ENCODE measurements at places on chromosomes 7 and 10. TPM values are rescaled to one million over a fixed set of nuclear protein-coding genes. Genes with fewer than 3 reads are reported as not detected.

- no peak overlapping the region for H3K27ac ChIP-seq
- no peaks in the 10 kb centered on the region for H3K36me3 ChIP-seq
- no peak for DNase-seq
- H3K4me3 ChIP-seq = no peak overlapping the region
Observed at GRCh38 chr10:53403688-53404087, 631.1 kb upstream of the MBL2 start.

GRCh38 chr10:60206735-60207134, 182.9 kb downstream of the ANK3 start:
- H3K27ac ChIP-seq = no peak overlapping the region
- H3K36me3 ChIP-seq = no peaks in the 10 kb centered on the region
- no peak for DNase-seq
- H3K27me3 ChIP-seq = no peaks in the 10 kb centered on the region

Gene NUP42
- total RNA-seq = 47.6 TPM

- H3K4me3 ChIP-seq = no peak overlapping the region
- no peaks in the 10 kb centered on the region for H3K27me3 ChIP-seq
- DNase-seq = no peak
- H3K27ac ChIP-seq = no peak overlapping the region
- no peaks in the 10 kb centered on the region for H3K4me1 ChIP-seq
- H3K36me3 ChIP-seq = no peaks in the 10 kb centered on the region
Observed at GRCh38 chr7:154795014-154795413, 207.9 kb downstream of the PAXIP1 start.

GRCh38 chr10:74084955-74085354, 65.7 kb downstream of the AP3M1 start:
- H3K36me3 ChIP-seq = no peaks in the 10 kb centered on the region
- no peak overlapping the region for H3K4me3 ChIP-seq
- DNase-seq = peak; percentile 60
- H3K27me3 ChIP-seq = no peaks in the 10 kb centered on the region
- 0 out of 2 replicates have a peak overlapping the region, but pooled peaks have one; percentile 3 for H3K27ac ChIP-seq

GRCh38 chr7:142482891-142483658, 225.2 kb upstream of the PRSS58 start:
- no peaks in the 10 kb centered on the region for H3K27me3 ChIP-seq
- no peak for DNase-seq
- H3K36me3 ChIP-seq = no peaks in the 10 kb centered on the region
- no peaks in the 10 kb centered on the region for H3K4me1 ChIP-seq
- no peak overlapping the region for H3K4me3 ChIP-seq

Gene SEC31B
- 12.4 TPM for total RNA-seq

GRCh38 chr7:96671854-96672253, 37.8 kb downstream of the SEM1 start:
- DNase-seq = no peak
- H3K4me3 ChIP-seq = no peak overlapping the region
- no peak overlapping the region for H3K27ac ChIP-seq
- H3K36me3 ChIP-seq = no peaks in the 10 kb centered on the region

DNA sequence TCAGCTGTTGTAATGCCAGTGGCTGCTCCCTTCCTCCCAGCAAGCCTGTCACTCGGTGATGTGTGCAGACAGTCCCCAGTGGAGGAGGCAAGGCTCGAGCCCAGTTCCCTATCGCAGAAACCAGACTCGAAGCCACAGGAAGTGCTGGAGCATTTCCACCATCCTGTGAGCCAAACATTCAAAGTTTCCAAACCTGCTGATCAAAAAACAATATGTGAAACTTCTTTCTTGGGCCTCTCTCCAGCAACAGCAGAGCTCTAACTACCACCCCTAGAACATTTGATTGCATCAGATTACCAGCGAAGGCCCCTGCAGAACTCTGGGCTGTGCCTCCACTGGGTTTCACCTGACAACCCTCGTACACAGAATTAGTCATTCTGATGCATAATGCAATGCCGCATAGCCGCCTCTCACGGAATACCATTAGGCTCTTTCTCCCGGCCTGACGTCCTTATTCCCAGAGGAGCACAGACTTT, 94.0 kb downstream of the ELMO1 start:
- no peak for DNase-seq
- H3K4me3 ChIP-seq = no peak overlapping the region
- H3K36me3 ChIP-seq = no peaks in the 10 kb centered on the region
- no peaks in the 10 kb centered on the region for H3K27me3 ChIP-seq

Gene SMO
- 11.2 TPM for total RNA-seq

Gene SERPINE1
- 0.66 TPM for total RNA-seq

Gene NUTM2B
- not detected for total RNA-seq

GRCh38 chr10:117884093-117884492, 162.6 kb downstream of the RAB11FIP2 start:
- no peaks in the 10 kb centered on the region for H3K4me1 ChIP-seq
- H3K4me3 ChIP-seq = no peak overlapping the region
- DNase-seq = no peak

DNA sequence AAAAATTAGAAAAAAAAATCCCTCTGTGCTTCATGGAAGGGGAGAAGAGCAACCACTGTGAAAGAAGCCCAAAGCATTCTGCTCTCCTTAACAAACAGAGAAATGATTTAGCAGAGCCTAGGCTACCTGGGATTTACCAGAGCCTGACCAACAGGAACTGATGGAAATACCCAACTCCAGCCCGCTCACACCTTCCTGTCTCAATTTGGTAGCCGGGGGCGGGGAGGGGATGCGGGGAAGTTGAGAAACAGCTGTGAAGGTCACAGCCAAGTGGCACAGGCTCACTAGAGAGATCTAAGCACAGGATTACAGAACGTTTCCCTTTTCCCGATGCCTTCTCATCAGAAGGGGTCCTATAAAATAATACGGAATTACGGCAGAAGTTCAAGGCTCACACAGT, 17.6 kb downstream of the RSU1 start:
- peak overlapping the region; percentile 67 for H3K27ac ChIP-seq
- peaks cover 5% of the 10 kb centered on the region for H3K36me3 ChIP-seq
- no peaks in the 10 kb centered on the region for H3K27me3 ChIP-seq
- H3K4me3 ChIP-seq = peak overlapping the region; percentile 23

Gene UTF1
- total RNA-seq = not detected

Gene STEAP2
- total RNA-seq = 2.1 TPM

Gene CNPY1
- not detected for total RNA-seq

- H3K36me3 ChIP-seq = no peaks in the 10 kb centered on the region
- H3K27me3 ChIP-seq = peaks cover 29% of the 10 kb centered on the region
- peak overlapping the region; percentile 51 for H3K4me3 ChIP-seq
- DNase-seq = no peak
- no peak overlapping the region for H3K27ac ChIP-seq
- peaks cover 3% of the 10 kb centered on the region for H3K4me1 ChIP-seq
Observed at GRCh38 chr10:84195044-84195830, 900 bp downstream of the CDHR1 start.

DNA sequence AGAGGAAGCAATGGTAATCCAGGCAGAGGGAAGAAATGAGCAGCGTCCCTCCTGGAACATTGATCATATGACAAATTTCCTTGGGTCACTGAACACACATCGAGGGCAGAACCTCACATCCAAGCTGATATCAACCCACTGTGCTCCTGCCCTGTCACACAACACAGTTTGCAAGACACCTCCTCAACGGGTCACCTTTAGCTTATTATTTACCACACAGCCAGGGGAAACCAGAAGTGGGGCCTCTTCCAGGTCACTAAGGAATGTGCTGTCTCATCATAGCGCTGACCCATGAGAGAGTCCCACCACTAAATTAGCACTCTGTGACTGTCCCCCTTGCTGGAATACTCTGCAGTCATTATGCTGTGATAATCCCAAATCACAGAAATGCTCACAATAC, 69.7 kb upstream of the PPP1R3C start:
- no peaks in the 10 kb centered on the region for H3K27me3 ChIP-seq
- DNase-seq = no peak
- H3K4me3 ChIP-seq = no peak overlapping the region
- no peak overlapping the region for H3K27ac ChIP-seq

- H3K27me3 ChIP-seq = peaks cover 6% of the 10 kb centered on the region
- H3K27ac ChIP-seq = no peak overlapping the region
- no peak overlapping the region for H3K4me3 ChIP-seq
- no peaks in the 10 kb centered on the region for H3K36me3 ChIP-seq
- no peak for DNase-seq
Observed at GRCh38 chr7:22598318-22598920, 98.4 kb upstream of the STEAP1B start.

GRCh38 chr10:7481368-7481765, 70.5 kb upstream of the SFMBT2 start:
- H3K27me3 ChIP-seq = no peaks in the 10 kb centered on the region
- DNase-seq = no peak
- H3K4me1 ChIP-seq = peaks cover 65% of the 10 kb centered on the region
- peak overlapping the region; percentile 77 for H3K27ac ChIP-seq
- no peak overlapping the region for H3K4me3 ChIP-seq
- H3K36me3 ChIP-seq = no peaks in the 10 kb centered on the region

Gene PDZD7
- total RNA-seq = not detected

GRCh38 chr10:49254556-49255318, 44.2 kb upstream of the C10orf71 start:
- no peaks in the 10 kb centered on the region for H3K36me3 ChIP-seq
- no peaks in the 10 kb centered on the region for H3K27me3 ChIP-seq
- H3K4me1 ChIP-seq = no peaks in the 10 kb centered on the region
- H3K4me3 ChIP-seq = no peak overlapping the region

Gene ITGA8
- total RNA-seq = not detected

GRCh38 chr10:71526653-71527052, 129.9 kb downstream of the CDH23 start:
- H3K27ac ChIP-seq = no peak overlapping the region
- no peak for DNase-seq
- peaks cover 7% of the 10 kb centered on the region for H3K27me3 ChIP-seq

GRCh38 chr7:123941391-123942180, 16.5 kb downstream of the SPAM1 start:
- H3K27me3 ChIP-seq = no peaks in the 10 kb centered on the region
- H3K36me3 ChIP-seq = no peaks in the 10 kb centered on the region
- no peaks in the 10 kb centered on the region for H3K4me1 ChIP-seq
- no peak overlapping the region for H3K27ac ChIP-seq
- DNase-seq = no peak
- H3K4me3 ChIP-seq = no peak overlapping the region

DNA sequence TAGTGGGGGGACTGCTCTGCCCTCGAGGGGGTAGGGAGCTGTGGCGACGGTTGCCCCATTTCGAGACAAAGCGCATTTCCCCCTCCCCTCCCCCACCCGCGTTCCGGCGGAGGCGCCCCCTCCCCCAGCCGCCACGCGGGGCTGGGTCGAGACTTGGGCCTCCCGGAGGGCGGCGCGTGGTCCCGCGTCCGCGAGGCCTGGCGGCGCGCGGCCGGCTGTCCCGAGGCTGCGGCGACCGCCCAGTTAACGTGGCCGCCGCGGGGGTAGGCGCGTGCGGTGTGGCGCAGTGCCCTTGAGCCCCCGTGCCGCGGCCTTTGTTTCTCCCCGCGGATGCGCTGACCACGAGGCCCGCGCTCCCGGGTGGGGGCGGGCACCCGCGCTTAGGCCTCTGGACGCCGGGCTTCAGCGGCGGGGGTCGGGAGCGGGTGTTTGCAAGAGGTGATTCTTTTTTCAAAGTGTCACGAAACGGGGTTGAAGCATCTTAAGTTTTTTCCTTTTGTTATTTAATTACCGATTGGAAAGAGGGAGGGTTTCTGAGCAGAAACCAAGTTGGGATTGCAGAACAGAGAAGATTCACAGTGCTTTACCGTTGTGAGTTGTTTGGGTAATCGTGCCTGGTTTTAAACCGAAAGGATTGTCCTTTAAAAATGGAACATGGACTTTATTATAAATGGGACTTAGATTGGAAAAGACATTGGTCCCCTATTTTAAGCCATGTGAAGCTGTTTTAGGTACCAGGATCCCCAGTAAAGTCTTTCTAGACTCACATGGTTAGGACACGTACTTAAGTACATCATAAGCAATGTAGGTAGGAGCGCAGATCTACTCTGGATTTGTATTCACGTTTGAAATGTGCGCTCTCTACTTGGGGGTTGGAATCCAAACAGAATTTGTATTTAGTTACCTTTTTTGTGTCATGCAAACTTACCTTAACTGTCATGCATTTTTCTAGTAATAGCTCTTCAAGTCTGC, 760 bp downstream of the CBX3 start:
- H3K36me3 ChIP-seq = peaks cover 11% of the 10 kb centered on the region
- DNase-seq = no peak
- H3K27me3 ChIP-seq = no peaks in the 10 kb centered on the region
- H3K27ac ChIP-seq = peak overlapping the region; percentile 96
- peak overlapping the region; percentile 87 for H3K4me3 ChIP-seq
- H3K4me1 ChIP-seq = no peaks in the 10 kb centered on the region

DNA sequence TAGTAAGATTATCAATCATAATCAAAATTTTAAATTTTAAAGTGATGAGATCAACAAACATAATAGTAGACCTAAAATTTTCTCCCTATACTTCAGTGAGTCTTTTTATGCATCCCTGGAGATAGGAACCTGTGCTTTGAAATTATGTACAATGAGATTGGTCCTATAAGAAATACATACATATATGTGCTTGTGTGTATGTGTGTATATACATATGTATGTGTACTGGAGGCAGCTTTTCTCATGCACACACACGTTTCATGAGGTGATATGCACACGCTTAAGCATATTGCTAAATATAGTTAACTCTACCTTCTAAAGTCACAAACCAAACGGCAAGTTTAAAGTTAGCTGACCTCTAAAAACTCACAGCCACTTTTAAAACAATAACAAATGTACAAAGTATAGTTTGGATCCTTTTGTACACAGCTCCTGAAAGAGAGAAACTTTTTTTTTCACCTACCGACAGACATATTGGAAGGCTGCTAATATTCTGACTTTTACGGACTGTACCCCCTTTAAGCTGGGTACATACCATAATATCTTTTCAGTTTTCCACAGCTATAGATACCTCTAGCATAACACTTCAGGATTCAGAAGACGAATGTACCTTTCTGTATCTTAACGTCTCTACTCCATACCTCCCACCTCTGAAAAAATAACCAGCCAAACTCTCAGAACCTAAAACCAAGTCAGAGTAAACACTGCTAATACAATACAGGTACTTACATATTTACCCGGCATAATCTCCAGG, 3.3 kb downstream of the ITGB1 start:
- H3K4me3 ChIP-seq = peak overlapping the region; percentile 80
- no peak for DNase-seq
- peaks cover 14% of the 10 kb centered on the region for H3K4me1 ChIP-seq
- no peaks in the 10 kb centered on the region for H3K36me3 ChIP-seq
- H3K27ac ChIP-seq = peak overlapping the region; percentile 21

Gene COL17A1
- not detected for total RNA-seq

Gene CTAGE4
- 1.3 TPM for total RNA-seq

GRCh38 chr7:11847336-11847735, 15.3 kb upstream of the THSD7A start:
- no peak overlapping the region for H3K27ac ChIP-seq
- H3K4me1 ChIP-seq = no peaks in the 10 kb centered on the region
- no peaks in the 10 kb centered on the region for H3K36me3 ChIP-seq
- no peaks in the 10 kb centered on the region for H3K27me3 ChIP-seq
- no peak for DNase-seq
- no peak overlapping the region for H3K4me3 ChIP-seq

GRCh38 chr10:124864421-124865193, 63.0 kb downstream of the ABRAXAS2 start:
- DNase-seq = no peak
- H3K4me3 ChIP-seq = no peak overlapping the region
- H3K27me3 ChIP-seq = no peaks in the 10 kb centered on the region
- H3K4me1 ChIP-seq = no peaks in the 10 kb centered on the region

Measured in GM12878 (cell line).